ENCODE measurements at places on chromosomes 2 and 18. TPM values are rescaled to one million over a fixed set of nuclear protein-coding genes. Genes with fewer than 3 reads are reported as not detected.

- peak; percentile 64 for DNase-seq
These were observed 408.1 kb downstream of the THSD7B start for GRCh38 chr2:137173463-137173862.

- DNase-seq: peak; percentile 62
These were observed 45.0 kb upstream of the RIT2 start for GRCh38 chr18:43160509-43160908.

DNA sequence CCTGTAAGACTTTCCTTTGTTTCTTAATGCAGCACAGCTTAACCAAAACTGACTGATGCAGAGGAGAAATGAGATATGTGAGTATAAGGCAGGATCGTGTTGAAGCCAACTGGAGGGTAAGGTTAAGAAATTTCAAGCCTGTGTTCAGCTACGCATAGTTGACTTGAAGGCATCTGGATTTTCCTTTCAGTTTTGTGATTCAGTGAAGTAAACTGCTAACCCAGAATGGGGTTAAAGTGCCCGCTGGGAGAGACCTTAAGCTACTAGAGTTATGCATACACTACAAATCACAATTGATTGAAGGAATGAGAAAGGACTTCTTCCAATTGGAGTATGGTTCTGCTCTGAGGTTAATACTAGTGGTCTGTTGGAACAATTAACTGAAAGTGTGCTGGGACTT, 22.6 kb downstream of the THSD7B start:
- no peak for DNase-seq

DNA sequence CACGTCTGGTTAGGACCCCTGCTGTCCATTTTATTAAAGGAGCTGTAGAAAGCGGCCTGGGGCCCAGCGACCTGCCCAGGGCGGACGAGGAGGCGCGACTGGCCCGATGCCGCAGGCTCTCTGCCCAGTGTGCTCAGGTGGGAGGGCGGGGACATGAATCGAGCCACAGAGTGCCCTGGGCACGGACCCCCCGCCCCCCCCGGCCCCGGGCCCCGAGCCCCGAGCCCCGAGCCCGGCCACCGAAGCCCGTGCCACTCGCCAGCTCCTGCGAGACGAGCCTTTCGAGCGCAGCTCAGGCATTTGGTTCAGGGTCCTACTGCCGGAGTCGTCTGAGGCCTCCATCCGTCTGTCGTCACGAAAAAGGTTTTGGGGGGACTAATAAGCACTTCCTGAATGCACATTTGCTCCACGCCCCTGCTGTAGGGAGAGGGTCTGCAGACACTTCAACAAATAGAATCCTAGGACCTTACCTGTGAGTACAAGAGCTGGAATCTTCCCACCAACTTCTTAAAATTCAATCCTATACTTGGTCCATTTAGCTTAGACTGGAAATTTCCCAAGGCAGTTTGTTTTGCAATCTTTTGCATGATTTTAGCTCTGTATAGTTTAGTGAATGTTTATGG, 602 bp upstream of the ADAM17 start:
- peak; percentile 32 for DNase-seq

DNA sequence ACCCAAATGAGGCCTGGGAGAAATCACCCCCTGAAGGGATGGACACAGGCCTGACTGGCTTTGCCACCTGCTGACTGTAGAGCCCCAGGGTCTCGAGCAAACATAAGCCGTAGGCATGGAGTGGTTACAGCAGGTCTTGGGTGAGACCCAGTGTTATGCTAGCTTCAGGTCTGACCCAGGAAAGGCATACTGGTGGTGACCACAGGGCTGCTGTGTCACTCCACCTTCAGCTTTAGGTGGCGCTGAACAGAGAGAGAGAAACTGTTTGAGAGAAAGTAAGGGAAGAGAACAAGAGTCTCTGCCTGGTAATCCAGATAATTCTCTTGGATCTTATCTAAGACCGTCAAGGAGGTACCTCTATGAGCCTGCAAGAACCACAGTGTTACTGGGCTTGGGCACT, 1544.2 kb upstream of the TMEFF2 start:
- no peak for DNase-seq

DNA sequence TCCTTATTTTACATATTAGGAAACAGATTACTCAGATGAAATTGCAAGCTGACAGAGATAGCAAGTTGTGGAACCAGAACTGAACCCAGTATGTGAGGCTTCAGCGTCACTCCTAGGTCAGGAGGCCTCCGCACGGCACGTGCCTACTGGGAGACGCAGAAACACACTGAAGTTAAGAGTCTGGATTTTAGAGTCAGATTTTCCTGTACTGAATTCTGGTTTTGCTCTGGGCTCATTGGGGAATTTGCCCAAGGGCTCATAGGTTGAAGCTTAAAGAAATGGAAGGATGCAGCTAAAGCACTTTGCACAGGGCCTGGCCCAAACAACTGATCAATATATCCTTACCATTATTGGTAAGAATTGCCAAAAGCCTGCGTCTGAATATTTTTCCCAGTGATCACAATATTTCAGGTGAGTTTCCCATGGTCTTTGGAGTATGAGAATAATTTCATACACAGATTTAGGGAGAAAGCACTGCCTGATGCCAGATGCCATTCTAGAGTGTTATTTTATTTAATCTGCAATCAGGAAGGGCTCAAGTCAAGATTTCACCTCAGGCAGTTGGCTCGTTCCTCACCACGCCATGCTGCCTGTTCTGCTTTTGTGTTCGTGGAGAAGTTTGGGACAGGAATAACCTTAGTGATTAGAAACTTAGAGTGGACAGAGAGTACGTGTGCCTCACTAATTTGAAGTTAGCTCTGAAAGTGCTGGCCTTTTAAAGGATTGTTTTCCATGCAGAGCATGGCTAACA, 331.9 kb downstream of the MYCN start:
- DNase-seq: no peak

DNA sequence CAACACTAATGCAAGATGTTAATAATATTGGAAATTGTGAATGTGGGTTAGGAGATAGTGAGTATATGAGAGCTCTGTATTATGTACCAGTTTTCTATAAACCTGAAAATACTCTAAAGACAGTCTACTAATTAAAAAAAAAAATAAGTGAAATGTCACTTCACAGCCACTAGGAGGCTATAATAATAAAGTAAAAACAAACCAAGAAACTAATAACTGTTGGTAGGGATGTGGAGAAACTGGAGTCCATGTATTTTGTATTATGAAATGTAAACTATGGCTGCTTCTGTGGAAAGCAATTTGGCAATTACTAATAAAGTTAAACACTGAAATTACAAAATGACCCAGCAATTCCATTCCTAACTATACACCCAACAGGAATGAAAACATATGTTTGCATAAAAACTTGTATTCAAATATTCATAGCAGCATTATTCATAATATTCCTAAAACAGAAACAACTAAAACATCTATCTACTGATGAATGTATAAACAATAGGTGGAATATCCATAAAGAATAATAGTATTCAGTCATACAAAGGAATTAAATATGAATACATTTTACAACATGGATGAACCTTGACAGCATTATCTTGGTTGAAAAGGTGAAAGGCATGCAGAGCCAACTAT, 36.2 kb downstream of the CCDC178 start:
- DNase-seq: no peak

The RAMP1 gene
- total RNA-seq: 13.5 TPM

The RAX gene
- total RNA-seq: not detected

The ELP2 gene
- total RNA-seq: 48.2 TPM
